ENCODE measurements at places on chromosomes 4 and X.

GRCh38 chrX:69127466-69127865 is 37.8 kb downstream of the PJA1 start:
- no peak for DNase-seq

- no peak for DNase-seq
These were observed 166.8 kb downstream of the BCOR start for GRCh38 chrX:39930786-39931528.

DNA sequence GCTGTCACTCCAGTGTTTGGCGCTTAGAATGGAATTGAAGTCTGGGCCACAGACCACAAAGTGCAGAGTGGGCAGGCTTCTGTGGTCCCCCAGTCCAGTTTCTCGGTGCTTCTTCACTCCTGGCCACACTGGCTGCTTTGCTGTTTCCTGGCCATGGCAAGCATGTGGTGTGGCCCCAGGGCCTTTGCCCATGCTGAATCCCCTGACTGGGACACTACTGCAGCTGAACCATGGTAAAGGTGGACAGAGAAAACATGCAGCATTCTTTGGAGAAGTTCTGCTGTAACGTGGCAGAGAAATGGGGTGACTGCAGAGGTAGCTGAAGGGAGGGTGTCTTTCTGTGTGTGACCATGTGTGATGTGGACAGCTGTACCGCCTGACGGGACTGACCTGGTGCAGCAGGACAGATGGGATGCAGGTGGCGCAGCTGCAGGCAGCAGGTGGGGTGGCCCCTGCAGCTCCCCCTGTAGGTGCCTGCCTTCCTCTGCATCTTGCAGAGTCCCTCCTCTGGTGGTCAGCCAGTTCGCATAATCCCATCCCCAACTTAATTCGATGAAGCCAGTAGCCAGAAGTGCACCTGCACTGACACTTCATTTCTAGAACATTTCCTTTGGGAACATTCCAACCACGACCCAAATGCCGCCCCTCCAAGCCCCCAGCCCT is 13.2 kb upstream of the S100P start:
- no peak for DNase-seq

DNA sequence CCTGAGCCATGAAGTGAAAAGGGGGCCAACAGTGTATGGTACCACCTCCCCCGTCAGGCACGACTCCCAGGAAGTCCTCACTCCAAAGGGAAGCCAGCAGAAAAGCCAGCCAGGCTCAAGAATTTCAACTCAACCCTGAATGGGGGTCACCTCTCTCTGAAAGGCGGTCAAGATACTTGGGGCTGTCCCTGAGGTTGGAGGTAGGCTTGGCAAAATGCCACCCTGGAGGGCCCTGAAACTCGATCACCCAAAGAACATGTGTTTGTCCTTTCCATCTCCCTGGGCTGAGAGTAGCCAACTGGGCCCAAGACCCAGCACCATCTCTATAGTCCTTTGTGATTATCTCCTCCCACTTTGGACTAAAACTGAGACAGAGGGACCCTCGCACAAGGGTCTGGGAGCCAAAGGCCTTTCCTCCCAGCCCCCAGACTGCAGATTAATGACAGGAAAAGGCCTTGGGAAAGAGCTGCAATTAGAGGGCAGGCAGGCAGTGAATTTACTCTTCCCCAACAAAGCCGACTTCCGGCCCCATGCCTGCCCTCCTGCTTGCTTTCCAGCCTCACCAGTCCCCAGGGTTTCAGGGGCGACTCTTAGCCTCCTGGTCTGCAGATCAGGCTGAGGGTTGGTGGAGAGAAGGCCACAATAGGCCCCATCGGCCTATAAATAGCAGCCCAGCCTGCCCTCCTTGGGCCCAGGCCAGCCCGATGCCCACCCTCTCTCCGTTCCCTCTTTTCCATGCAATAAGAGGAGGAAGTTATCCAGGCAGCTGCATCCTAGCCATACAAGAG is 5.6 kb downstream of the SASH3 start:
- DNase-seq = no peak

DNA sequence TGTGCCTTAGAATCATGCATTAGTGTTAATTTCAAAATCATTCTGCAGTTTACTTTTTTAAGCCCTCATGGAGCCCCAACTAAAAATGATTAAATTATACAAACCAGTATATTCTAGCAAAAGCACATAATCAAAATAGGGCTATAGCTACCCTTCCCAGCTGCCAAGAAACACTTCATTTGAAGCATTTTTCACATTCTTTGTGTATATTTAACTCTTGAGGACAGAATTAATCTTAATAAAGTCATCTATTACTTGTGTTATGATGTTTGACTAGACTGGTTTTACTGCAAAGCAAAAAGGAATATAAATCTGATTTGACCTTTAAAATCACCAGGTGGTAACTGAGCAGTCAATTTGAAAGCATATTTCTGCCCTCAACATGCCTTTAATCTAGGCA is 145.1 kb downstream of the PRDM5 start:
- DNase-seq = no peak

DNA sequence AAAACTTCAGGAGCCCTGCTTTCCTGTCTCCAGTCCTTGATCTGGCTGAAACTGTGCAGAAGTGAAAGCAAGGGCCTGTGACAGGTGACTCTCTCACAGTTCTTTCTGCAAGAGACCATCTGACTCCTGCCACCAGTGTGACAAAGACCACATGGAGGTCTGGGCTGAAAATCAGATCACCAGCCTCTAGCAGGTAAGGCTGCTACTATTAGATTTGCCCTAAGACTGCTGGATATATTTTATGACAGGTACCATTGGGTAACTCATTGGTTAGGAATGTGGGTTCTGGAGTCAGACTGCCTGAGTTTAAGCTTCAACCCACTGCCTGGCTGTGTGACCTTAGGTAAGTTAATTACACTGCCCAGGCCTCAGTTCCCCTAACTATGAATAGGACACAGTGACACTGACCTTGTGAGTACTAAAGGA is 163.3 kb upstream of the SLC7A11 start:
- DNase-seq = peak; percentile 25

Measured in upper lobe of left lung (tissue), 6 donors.